Retina (tissue), 1 donor: ENCODE measurements at places on chromosomes 1 and 21.

- no peak for DNase-seq
Observed at GRCh38 chr1:25744140-25744581, 55.8 kb upstream of the SELENON start.

DNA sequence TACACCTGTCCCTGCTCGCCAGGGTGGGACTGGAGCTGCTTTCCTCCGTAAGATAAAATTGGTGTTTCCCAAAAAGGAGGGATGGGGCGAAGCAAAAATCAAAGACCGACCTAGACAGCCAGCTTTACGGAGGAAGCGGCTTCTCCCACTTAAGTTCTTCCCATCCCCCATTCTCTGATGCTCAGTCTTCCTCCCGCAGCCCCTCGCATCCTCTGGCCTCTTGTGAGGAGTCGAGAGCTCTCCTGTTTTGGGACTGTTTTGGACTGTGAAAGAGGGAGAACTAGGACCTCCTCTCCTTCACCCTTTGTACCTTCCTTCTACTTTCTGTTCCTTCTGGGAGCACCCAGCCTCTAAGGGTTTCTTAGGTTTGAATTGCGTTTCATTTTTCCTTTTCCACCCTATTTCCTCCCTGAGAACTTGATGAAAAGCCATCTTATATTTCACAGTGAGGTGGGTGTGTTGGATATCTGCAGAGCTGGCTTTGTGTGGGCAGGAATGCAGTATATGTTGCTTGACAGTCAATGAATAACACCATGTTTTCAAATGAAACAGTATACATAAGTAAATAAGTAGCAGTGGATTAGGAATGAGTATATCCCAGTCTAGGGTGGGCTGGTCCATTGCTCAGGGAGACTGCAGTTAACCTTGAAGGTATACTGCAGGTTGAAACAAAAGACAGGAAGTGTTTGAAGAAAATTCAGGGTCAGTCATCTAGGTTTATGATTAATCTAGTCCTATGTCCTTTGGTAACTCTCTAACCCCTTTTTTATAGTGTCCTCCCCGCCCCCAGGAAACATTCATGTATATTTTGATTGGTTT lies 848 bp downstream of the CTTNBP2NL start:
- DNase-seq, result no peak

GRCh38 chr21:36923270-36923669 lies 43.2 kb downstream of the HLCS start:
- no peak for DNase-seq

DNA sequence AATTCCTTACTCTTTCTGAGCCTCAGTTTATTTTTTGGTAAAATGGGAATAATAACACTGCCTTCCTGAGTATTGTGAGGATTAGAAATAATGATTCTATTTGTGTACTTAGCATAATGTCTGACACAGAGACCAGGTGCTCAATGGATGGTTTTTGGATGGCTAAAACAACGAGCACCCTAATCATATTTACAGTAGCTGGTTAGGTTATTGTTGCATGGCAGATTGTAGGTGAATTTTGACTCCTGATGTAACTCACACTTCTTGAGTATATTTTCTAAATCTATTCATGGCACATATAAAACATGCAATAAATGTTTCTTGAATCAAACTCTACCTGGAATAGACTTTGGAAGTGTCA lies 11.9 kb upstream of the DUSP10 start:
- no peak for DNase-seq

DNA sequence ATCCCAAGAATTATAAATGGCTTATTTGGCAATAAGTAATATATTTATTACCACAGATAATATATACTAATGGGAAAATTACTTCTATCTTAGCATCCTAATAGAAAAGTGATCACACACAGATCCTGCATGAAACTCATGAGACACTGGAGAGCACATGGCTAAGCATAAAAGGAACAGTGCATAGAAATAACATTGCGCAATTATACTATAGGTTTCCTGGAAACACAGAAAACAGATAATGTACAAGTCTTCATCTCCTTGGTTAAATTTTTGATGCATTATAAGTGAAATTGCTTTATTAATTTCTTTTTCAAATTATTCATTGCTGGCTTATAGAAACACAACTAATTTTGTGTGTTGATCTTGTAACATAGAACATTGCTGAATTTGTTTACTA lies 210.4 kb downstream of the USH2A start:
- DNase-seq, result no peak
